ENCODE measurements at places on chromosomes 12 and 14. TPM values are rescaled to one million over a fixed set of nuclear protein-coding genes. Genes with fewer than 3 reads are reported as not detected.

UBE3B gene
- 38.4 TPM for total RNA-seq

RNU4-1 gene
- total RNA-seq = 3,645 TPM

TOMM20L gene
- 1.2 TPM for total RNA-seq

PRPF40B gene
- total RNA-seq = 33.4 TPM

SIX6 gene
- total RNA-seq = not detected

GPR68 gene
- 0.14 TPM for total RNA-seq

FGD4 gene
- total RNA-seq = 31.6 TPM

SPX gene
- total RNA-seq = 6.4 TPM

TTC6 gene
- 19.4 TPM for total RNA-seq

PIK3C2G gene
- total RNA-seq = not detected

HHIPL1 gene
- total RNA-seq = 2.9 TPM

CYP46A1 gene
- 0.09 TPM for total RNA-seq

NINJ2 gene
- total RNA-seq = 6.5 TPM

PIWIL1 gene
- total RNA-seq = 5.1 TPM

CACNA1C gene
- total RNA-seq = 0.05 TPM

ARPC3 gene
- 302 TPM for total RNA-seq

GPR162 gene
- total RNA-seq = 1.2 TPM

BTBD7 gene
- 28.8 TPM for total RNA-seq

PLA2G1B gene
- not detected for total RNA-seq

ZNF705A gene
- total RNA-seq = not detected

LRRIQ1 gene
- not detected for total RNA-seq

All from Caco-2 (cell line).